ENCODE measurements at places on chromosomes 3 and 15.

DNA sequence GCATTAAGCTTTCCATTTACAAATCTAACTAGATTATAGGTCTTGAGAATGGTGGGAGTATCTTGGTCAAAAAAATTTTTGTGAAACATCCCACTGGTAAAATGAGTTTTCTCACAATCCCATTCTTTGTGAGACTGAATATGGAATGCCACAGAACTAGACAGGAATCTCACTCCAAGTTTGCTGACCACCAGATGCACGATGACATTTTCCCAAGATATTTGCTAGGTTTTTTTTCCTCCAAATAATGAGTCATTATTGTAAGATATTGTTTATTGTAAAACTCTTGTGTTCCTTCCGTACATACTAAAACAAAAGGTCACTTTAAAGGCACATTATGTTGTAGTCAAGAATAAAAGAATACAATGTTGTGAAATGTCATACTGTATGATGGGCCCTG is 53.9 kb downstream of the COPS2 start:
- no peak for DNase-seq

DNA sequence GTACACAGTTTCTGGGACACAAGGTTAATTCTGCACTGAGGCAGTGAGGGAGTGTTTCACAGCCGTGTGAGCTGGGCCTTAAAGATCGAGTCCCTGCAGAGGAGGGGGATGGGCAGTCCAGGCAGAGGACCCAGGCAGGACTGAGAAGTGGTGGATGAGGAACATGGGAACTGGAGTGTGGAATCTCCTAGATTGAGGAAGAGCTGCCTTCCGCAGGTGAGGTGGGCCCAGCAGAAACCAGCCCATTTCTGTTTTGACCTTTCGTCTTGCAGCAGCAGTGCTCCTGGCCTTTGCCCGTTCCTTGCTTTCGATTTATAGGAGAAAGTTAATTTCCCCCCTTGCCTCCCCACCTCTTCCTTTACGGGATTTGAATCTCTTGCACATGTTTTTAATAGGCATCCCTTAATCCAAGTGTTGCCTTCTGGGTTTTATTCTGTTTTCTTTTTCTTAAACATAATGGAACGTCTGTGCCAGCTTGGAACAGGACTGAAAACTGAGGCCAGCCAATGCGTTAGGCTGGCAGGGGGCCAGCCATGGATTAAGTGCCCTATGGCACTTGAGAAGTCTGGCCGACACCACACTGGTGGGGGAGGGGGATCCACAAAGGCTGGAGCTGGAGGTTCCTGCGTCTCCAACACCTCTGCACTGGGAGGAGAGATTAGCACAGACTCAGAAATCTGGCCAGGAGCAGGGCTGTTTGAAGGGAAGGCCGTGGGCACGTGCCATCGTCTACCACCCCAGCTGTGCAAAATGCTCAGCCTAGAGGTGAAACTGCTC is 78.1 kb downstream of the AAGAB start:
- no peak for DNase-seq

DNA sequence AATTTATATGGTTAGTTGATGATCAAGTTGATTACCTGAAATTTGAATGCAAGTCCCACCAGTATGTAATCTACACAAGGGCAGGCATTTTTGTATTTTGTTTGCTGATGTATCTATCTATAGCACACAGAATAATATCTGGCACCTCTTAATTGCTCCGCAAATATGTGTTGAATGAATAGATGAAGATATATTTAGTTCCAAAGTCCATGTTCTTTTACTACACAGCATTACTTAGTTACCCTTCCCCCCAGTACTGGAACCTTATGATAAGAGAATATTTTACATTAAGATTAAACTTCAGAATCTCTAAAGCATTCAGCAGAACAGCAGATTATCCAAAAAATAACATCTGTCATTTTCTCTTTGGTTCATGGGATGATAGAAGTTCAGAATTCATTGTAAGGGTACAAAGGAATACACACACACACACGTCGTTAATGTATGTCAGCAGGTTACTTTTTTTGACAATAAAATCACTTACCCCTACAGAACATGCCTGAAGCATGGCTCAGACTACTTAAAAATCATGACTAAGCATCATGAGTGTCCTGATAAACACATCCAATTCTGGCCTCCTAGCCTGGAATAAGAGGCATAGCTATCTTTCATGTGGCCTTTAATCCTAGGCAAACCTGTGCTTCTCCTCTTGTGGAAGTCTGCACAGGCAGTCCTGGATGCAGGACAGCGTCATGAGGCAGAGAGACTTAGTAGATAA is 148.9 kb upstream of the TBC1D5 start:
- no peak for DNase-seq

DNA sequence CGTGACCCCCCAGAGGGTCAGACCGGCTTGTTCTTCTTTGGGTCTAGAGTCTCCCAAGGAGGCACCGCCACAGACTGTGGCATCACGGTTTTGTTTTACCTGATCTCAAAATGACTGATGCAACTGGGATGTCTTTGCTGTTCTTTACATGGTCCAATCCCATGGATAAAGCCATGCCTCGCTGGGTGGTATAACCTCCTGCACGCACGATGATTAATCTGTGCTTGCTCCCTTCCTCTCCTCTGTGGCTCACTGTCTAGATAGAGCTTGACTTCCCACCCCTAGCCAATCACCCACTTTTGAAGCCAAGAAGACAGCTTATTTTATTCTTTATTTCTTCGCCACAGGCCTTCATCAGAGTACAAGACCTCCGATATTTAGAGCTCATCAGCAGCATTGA is 36.6 kb upstream of the RHO start:
- no peak for DNase-seq

Data from NCI-H2081 treated with DMSO at 0.1 percent for 48 hours (cell line).